ENCODE measurements at places on chromosomes 12 and 14.

DNA sequence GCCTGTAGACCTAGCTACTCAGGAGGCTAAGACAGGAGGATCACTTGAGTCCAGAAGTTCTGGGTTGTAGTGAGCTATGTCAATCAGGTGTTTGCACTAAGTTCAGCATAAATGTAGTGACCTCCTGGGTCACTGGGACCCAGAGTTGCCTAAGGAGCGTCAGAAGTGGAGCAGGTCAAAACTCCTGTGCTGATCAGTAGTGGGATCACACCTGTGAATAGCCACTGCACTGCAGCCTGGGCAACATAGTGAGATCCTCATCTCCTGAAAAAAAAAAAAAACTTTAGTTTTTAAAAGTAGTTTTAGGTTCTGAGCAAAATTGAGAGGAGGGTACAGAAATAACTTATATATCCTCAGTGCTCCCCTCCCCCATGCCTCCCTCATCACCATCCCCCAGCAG, 42.2 kb downstream of the MRPL42 start:
- no peak overlapping the region for H3K4me3 ChIP-seq
- no peaks in the 10 kb centered on the region for H3K27me3 ChIP-seq
- DNase-seq = no peak

DNA sequence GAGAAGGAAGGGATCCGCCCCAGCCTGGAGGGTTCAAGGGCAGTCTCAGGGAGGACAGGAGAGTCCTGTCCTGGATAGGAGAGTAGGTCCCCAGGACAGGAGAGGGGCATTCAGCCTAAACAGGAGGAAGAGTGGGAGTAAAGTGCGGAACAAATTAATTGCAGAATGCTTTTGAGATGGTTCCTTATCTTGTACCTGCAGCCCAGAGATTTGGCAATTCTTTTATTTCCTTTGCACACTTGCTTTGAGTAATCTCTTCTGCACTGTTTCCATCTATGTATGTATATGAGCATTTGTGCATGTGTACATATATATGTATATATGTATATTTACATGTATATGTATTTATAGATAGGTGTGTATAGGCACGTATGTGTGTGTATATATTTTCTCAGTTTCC, 22.7 kb downstream of the PLEK2 start:
- H3K4me3 ChIP-seq = no peak overlapping the region
- no peak overlapping the region for H3K27ac ChIP-seq
- no peak for DNase-seq
- H3K4me1 ChIP-seq = no peaks in the 10 kb centered on the region
- no peaks in the 10 kb centered on the region for H3K27me3 ChIP-seq
- H3K36me3 ChIP-seq = peaks cover 1% of the 10 kb centered on the region

DNA sequence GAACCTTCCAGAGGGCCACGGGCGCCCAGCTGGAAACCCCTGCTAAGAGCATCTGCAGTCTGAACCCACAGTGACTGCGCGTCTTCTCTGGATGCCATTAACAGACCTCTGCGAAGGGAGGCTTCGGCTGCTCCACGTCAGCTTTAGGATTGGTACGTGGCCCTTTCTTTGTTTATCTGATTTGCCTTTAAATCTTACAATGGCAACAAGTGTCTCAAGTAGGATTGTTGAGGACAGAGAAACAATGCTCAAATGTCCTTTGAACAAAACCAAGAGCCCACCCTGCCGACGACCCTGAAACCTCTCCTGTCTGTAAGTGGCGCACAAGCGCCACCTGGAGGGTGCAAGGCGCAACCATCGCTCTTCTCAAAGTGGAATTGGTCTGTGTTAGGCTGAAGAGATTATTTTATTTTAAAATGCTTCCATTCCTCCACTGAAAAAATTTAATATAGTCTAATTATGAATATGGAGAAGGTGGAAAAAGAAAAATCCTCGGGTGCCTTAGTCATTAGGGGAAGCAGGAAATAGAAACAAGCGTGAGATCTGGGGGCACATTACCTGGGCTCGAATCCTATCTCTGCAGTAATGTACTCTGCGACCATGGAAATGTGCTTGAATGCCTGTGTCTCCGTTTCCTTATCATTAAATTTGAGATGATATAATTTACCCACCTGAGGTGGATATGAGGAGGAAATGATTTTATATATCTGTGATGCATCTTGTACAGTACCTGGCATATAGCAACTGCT, 82.6 kb upstream of the PTPRB start:
- DNase-seq = peak; percentile 83
- no peaks in the 10 kb centered on the region for H3K36me3 ChIP-seq
- peaks cover 30% of the 10 kb centered on the region for H3K4me1 ChIP-seq
- H3K4me3 ChIP-seq = peak overlapping the region; percentile 48

GRCh38 chr12:48074266-48074665, 31.6 kb downstream of the SENP1 start:
- no peak overlapping the region for H3K4me3 ChIP-seq
- H3K4me1 ChIP-seq = no peaks in the 10 kb centered on the region
- no peak overlapping the region for H3K27ac ChIP-seq
- peaks cover 3% of the 10 kb centered on the region for H3K36me3 ChIP-seq
- DNase-seq = no peak

DNA sequence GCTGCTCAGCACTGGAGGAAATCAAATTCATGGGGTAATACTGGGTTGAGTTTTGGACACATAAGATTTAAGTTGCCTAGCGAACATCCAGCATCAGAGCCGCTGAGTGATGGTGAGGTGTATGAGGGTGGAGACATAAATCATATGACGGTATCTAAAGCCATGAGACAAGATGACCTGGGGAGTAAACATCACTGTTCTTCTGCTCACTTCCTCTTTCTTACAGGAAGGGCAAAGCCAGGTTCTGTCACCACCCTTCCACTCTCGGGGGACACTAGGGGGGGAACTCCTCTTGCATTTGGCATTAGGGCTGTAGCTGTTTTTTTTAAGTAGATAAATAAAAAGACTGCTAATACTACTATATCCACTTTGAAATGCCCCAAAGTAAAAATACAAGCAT, 24.0 kb downstream of the PRDM4 start:
- DNase-seq = no peak
- peaks cover 33% of the 10 kb centered on the region for H3K36me3 ChIP-seq
- H3K27ac ChIP-seq = no peak overlapping the region
- peaks cover 4% of the 10 kb centered on the region for H3K4me1 ChIP-seq
- no peak overlapping the region for H3K4me3 ChIP-seq

- no peak overlapping the region for H3K4me3 ChIP-seq
- no peaks in the 10 kb centered on the region for H3K36me3 ChIP-seq
- DNase-seq = peak; percentile 75
- peaks cover 10% of the 10 kb centered on the region for H3K4me1 ChIP-seq
- H3K27ac ChIP-seq = no peak overlapping the region
Measured at GRCh38 chr14:91228112-91229004, 16.1 kb downstream of the GPR68 start.

GRCh38 chr12:93099792-93100191, 170.7 kb upstream of the EEA1 start:
- H3K27ac ChIP-seq = no peak overlapping the region
- H3K4me3 ChIP-seq = no peak overlapping the region
- no peaks in the 10 kb centered on the region for H3K36me3 ChIP-seq
- no peak for DNase-seq
- no peaks in the 10 kb centered on the region for H3K4me1 ChIP-seq

GRCh38 chr14:89015016-89015415, 190.6 kb downstream of the TTC8 start:
- H3K27me3 ChIP-seq = no peaks in the 10 kb centered on the region
- no peak overlapping the region for H3K27ac ChIP-seq
- H3K36me3 ChIP-seq = no peaks in the 10 kb centered on the region

DNA sequence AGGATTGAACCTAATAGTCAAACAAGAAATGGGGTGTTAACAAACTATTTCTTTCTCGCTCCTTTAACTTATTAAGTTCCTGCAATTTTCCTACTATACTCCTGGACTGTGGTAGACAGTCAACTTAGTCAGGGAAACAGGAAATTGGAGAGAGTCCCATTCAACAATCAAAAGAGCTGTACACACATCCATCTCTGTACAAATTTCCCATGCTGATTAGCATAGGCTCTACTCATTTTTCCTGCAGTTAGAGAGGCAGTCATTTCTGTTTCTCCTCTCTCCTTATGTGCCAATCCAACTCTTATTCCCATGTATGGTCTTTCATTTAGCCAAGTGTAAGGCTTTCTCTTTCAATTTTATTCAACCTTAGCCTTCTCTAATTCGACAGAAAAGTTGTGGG, 1168.5 kb upstream of the FLRT2 start:
- H3K4me3 ChIP-seq = no peak overlapping the region
- H3K27ac ChIP-seq = no peak overlapping the region
- no peaks in the 10 kb centered on the region for H3K36me3 ChIP-seq
- peak; percentile 65 for DNase-seq

GRCh38 chr14:25942090-25942489, 655.7 kb downstream of the NOVA1 start:
- no peak for DNase-seq
- no peak overlapping the region for H3K4me3 ChIP-seq
- H3K36me3 ChIP-seq = no peaks in the 10 kb centered on the region
- no peaks in the 10 kb centered on the region for H3K27me3 ChIP-seq

- no peaks in the 10 kb centered on the region for H3K4me1 ChIP-seq
- no peak overlapping the region for H3K27ac ChIP-seq
- DNase-seq = no peak
- no peaks in the 10 kb centered on the region for H3K36me3 ChIP-seq
- no peaks in the 10 kb centered on the region for H3K27me3 ChIP-seq
Measured at GRCh38 chr12:68163560-68164081, 4.1 kb upstream of the IFNG start.

DNA sequence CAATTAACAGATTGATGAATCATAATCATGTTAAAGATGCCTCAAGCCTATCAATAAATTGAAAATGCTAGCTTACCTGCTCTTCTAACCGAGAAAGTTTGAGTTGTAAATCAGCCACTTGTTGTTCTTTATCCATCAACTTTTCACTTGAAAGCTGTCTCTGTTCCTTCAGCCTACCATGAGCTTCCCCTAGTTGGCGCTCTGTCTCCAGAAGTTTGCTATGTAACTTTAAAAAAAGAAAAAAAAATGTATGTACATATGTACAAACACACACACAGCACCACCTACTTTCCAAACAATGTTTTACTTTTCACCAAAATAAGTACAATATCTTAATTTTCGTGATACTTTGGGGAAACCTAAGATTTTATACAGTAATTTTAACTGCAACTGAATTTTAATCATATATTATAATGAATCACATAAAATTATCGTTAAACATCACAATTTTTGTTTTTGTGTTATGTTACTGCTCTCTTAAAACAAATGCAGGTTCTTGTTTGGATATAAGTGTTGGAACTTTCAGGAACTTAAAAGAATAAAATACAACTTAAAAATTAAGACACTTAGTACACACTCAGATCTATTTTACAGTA, 101.2 kb downstream of the EEA1 start:
- peaks cover 3% of the 10 kb centered on the region for H3K36me3 ChIP-seq
- H3K4me1 ChIP-seq = no peaks in the 10 kb centered on the region
- DNase-seq = peak; percentile 69
- no peaks in the 10 kb centered on the region for H3K27me3 ChIP-seq
- H3K4me3 ChIP-seq = no peak overlapping the region
- H3K27ac ChIP-seq = no peak overlapping the region

Measured in endothelial cell of umbilical vein (primary cell).